ENCODE measurements at places on chromosomes 6 and 20.

DNA sequence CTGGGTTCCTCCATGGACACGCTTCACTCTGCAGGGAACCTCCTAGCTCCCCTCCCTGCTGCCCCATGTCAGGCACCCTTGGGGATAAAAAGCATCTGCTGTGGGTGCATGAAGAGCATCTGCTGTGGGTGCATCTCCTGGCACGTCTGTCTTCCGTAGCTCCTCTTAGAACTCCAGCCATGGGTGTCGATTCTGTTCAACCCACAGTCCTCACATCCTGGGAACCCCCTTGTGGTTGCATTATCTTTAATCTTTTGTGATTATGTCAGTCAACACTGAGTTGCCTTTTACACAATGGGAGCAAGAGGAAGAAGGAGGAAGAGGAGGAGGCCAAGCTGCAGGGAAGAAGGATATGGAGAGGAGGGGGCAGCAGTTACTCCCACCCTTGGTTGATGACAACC is 24.1 kb upstream of the CCR6 start:
- DNase-seq = no peak

- DNase-seq = peak; percentile 31
Measured at GRCh38 chr6:157644043-157644810, 178.8 kb upstream of the SNX9 start.

- DNase-seq = no peak
Measured at GRCh38 chr6:1494671-1495070, 105.3 kb downstream of the FOXF2 start.

DNA sequence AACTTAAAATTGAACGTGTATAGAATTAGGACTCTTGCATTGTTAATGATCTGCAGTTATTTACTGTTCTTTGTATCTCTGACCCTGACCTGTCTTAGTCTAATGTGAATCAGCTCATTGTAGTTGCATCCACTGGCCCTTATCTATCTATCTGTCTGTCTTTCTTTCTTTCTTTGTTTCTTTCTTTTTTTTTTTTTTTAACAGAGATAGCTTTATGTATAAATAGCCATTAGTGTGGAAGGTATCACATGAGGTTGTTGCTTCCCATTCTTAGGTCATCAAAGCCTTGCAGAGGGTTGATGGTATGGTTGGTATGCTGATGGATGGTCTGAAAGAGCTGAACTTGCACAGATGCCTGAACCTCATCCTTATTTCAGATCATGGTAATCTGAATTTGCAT is 59.9 kb downstream of the ENPP1 start:
- DNase-seq = peak; percentile 46

GRCh38 chr6:43222418-43223059 is 6.7 kb downstream of the DNPH1 start:
- no peak for DNase-seq
